ENCODE measurements at places on chromosomes 2 and 18. TPM values are rescaled to one million over a fixed set of nuclear protein-coding genes. Genes with fewer than 3 reads are reported as not detected.

The DSG4 gene
- total RNA-seq: not detected

The MC2R gene
- total RNA-seq: not detected

The TGFBRAP1 gene
- 11.4 TPM for total RNA-seq

DNA sequence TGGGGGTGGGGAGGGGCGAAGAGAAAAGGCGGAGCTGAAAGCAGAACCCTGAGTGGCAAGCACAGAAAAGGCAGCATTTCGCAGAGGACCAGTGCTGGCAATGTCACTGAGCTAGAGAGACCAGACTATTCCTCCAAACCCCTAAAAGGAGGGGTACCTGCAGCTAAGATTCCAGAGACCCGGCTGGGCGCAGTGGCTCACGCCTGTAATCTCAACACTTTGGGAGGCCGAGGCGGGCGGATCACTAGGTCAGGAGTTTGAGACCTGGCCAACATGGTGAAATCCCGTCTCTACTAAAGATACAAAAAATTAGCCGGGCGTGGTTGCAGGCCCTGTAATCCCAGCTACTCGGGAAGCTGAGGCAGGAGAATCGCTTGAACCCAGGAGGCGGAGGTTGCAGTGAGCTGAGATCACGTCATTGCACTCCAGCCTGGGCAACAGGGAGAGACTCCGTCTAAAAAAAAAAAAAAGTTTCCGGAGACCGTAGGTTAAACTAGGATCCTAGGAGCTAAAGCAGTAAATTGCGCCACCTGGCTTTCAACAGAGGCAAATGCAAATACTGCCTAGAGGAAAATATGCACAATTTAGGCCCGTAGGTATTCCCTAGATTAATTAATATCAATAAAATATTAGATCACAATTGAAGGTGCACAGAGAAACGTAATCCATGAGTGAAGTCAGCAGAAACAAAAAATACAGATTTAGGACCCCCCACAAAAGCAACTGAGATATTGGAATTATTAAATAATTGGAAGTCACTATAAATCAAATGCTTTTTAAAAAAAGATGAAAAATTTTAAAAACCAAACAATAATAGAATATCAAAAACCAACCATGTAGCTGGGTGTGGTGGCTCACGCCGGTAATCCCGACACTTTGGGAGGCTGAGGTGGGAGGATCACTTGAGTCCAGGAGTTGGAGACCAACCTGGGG lies 4.9 kb downstream of the UCN start:
- peak overlapping the region; percentile 19 for H3K4me3 ChIP-seq
- H3K4me1 ChIP-seq: no peaks in the 10 kb centered on the region
- H3K36me3 ChIP-seq: no peaks in the 10 kb centered on the region
- H3K27me3 ChIP-seq: no peaks in the 10 kb centered on the region
- H3K27ac ChIP-seq: no peak overlapping the region
- peak; percentile 36 for DNase-seq

The IL1B gene
- total RNA-seq: 1.4 TPM
